Fibroblast of skin of abdomen (primary cell): ENCODE measurements at places on chromosomes 11 and 22.

DNA sequence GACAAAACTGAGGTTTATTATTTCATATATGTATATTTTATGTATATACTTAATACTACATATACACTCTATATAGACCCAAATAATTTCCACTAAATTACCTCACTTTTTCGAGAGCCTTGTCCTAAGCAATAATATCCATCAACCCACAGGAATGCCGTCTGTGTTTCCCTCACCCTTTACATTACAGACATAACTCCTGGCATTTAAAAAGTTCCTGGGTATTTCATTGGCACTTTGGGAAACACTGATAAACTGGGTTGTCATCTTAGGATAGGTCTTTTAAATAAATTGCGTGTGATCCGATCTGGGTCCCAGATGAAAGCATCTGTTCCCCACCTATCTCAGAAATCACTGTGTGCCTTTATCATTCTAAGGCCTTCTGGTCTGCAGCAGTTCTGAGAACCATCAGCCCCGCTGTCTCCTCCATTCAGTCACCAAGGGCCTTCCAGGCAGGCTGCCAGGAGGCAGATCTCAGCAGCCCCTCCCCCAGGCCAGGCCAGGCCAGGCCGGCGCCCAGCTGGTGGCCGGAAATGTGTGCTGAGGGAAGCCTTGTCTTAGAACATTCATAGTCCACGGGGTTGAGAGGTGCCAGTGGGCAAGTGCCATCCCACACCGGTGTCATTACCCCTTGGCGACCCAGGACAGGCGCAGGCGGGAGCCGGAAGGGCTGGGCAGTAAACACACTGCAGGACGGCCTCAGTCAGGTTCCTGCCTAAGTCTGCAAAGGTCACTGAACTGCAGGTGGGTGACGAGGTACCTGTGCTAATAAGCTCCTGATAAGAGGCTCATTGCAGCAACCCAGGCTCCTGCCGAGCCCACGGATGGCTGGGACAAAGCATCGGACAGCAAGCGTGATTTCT lies 3.3 kb downstream of the FGF19 start:
- peak; percentile 44 for DNase-seq

GRCh38 chr11:76699451-76700091 lies 29.0 kb upstream of the LRRC32 start:
- DNase-seq: peak; percentile 21

- DNase-seq: no peak
These were observed 5.2 kb downstream of the ACAD8 start for GRCh38 chr11:134258577-134258976.

GRCh38 chr22:42966497-42966896 lies 48.5 kb downstream of the PACSIN2 start:
- no peak for DNase-seq
